Activated T-cell treated with anti-CD3 and anti-CD28 coated beads for 4 hours (primary cell): ENCODE measurements at places on chromosomes 7 and 10.

- DNase-seq, result no peak
These were observed 106.5 kb downstream of the WDR37 start for GRCh38 chr10:1162481-1163203.

GRCh38 chr10:29543715-29544114 is 91.1 kb downstream of the SVIL start:
- DNase-seq, result no peak

- DNase-seq, result no peak
These were observed at the start of gene ITGA8 for GRCh38 chr10:15719899-15720634. TSS of gene ITGA8 (minus strand) at chr10:15719922. CDS start at chr10:15719771, 151 bp downstream.

GRCh38 chr7:47406801-47407129 is 175.1 kb downstream of the TNS3 start:
- DNase-seq, result no peak

GRCh38 chr7:7972128-7972527 is 3.5 kb downstream of the GLCCI1 start:
- DNase-seq, result no peak

DNA sequence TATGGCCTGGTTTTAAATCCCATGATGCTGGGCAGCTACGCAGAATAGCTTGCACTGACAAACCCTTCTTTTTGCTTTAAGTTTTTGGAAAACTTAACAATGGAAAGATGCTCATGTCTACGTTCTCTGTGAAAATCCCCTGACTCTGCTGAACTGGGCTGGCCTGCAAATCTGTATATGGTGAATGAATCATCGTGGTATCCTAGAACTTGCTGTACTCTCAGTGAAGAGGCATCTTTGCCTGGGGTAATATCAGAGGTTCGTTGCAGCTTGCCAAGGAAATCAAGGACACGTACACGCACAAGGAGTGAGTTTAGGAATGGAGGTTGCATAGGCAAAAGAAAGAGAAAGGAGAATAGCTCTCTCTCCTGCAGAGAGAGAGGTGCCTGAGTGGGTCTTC is 382.0 kb upstream of the ADARB2 start:
- no peak for DNase-seq

GRCh38 chr7:154649015-154649414 is 353.9 kb downstream of the PAXIP1 start:
- DNase-seq, result no peak

GRCh38 chr7:52150952-52151351 is 834.3 kb upstream of the COBL start:
- DNase-seq, result no peak
